ENCODE measurements at places on chromosomes 13 and 19.

DNA sequence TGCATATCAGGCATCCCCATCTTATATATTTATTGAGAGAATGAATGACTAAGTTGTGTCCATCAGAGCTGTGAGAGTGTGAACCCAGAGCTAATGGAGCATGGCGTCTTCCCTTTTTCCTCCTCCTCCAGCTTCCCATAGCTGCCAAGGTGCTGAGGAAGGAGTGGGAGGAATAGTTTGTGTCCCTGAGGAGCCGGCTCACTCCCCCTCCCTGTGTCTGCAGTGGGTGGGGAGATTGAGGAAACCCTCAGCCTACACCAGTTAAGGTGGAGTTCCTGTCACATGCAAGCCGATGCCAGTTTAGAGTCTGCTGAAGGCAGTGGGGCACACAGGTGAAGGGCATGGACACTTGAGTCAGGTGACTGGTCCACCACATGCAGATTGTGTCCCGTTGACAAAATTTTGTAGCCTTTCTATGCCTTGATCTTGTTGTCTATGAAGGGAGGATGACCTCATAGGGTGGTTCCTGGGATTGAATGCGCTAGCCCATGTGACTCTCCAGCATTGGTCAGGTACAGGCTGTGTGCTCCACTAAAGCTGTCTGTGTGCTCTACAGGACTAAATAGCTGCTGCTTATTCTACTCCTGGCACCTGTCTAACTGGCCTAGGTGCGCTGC is 47.6 kb upstream of the GPI start:
- no peak for DNase-seq

DNA sequence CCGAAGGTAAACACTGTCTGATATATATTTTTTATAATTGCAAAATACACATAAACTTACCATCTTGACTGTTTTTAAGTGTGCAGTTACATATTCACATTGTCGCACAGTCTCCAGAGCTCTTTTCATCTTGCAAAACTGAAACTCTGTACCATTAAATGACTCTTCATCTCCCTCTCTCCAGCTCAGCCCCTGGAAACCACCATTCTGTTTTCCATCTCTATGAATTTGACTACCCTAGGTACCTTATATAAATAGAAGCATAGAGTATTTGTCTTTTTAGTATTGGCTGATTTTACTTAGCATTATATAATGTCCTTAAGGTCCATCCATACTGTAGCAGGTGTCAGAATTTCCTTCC is 45.8 kb downstream of the LRCH1 start:
- no peak for DNase-seq

DNA sequence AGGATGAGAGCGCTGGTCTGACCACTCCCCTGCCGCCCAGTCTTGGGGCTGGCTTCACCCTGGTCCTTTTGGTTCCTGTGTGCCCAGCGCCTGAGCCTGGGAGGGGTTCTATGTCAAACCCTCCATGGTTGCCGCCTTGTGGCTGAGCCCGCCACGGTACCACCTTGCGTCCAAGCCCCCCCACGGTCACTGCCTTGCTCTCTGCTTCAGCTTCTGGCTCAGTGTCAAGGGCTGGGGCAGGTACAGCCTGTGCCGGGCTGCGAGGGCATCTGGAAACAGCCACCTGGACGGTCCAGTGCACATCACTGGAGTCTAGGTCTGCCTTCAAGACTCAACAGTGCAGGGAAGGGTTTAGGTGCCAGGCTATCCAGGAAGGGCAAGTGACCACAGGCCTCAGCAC is 14.3 kb upstream of the GALP start:
- no peak for DNase-seq

- DNase-seq, result no peak
These were observed 350.9 kb downstream of the SUCLA2 start for GRCh38 chr13:47650209-47650608.

- DNase-seq, result no peak
These were observed 28.1 kb downstream of the B3GLCT start for GRCh38 chr13:31227870-31228269.

DNA sequence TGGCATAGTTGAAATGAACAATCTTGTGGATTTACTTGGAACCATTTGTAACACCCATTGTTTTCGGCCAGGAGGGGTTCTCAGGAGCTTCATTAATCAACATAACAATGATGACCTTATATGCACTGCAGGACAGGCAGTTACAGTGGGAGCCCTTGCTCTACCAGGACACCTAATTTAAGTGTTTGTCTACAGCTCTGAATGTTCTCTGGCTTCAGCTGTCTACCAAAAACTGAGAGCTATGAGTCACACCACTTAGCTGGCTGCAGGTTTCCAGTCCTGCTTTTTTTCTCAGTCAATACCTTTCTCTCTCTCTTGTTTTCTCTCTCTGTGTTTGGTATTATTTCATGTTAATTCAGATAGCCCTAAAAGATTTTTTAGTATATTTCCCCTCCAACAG is 105.4 kb upstream of the MBNL2 start:
- no peak for DNase-seq

GRCh38 chr13:28582892-28583240 is 76.1 kb upstream of the POMP start:
- DNase-seq, result no peak

GRCh38 chr13:100870898-100871297 is 196.3 kb upstream of the TMTC4 start:
- DNase-seq, result no peak

DNA sequence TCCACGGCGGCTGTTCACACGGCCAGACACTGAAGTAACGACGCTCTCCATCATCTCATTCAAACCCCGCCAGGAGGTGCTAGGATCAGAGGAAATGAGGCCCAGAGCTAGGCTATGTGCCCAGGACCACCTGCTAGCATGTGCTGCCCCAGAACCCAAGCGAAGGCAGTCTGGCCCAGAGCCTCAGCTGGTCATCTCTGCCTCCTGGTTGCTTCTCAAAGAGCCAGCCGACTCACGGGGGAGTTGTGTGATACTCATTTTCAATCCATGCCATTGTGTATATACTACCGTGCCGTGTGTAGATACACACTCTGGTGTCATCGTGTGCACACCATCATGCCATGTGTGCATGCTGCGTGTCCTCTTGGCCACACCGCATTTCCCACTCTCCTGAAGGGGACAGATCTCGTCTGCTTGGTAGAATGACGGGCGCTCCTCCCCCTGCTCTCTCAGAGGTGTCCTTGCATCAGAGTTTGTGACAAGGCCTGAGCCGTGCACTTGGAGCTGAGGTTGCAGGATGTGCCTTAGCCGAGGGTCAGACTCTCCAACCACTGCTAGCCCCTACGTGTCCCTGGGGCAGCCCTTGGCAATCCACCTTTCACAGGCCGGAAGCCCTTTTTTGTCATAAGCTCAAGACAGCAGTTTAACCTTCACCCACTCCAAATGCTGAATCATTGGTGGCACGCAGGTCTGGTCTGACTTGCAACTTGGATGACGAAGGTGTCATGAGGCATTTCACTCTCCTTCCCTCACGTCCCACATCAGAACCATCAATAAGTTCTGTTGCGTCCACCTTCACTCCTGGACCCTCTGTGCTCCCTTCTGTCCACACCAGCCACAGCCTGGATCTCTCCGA is 130.4 kb downstream of the CRYL1 start:
- DNase-seq, result no peak

DNA sequence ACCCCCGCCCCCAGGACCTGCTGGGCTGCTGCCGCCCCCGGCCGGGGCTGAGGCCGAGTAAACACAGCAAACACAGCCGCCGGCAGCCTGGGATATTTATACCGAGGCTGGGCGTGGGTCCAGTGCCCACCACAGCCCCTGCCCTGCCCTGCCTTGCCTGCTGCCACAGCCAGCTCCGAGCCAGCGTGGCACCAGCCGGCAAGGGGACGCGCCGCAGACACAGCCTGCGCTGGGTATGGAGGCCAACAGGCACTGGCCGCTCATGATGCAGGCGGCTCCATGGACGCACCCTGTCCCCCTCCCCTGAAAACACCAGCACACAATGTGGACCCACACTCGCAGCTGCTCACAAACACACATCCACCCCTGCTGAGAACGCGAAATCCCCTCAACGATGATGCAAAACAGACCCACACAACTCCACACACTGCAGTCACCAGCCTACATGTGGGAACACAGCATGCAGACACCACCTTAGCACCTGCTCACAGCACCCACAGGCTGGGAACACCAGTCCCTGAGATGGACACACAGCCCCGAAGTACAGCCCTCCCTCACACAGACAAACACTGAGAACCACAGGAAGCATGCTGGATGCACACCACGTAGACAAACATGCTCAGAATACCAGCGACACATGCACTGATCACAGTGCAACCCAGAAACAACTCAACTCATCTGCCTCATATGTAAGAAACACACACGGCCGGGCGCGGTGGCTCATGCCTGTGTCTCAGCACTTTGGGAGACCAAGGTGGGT is 16.2 kb downstream of the CCDC97 start:
- DNase-seq, result peak; percentile 74

GRCh38 chr19:16896146-16897028 is 7.6 kb downstream of the F2RL3 start:
- no peak for DNase-seq

GRCh38 chr13:42041684-42042035 is 6.8 kb upstream of the DGKH start:
- peak; percentile 64 for DNase-seq

GRCh38 chr19:44925114-44925891 is 10.9 kb downstream of the APOC1 start:
- DNase-seq, result no peak

- DNase-seq, result peak; percentile 20
These were observed 1211.1 kb upstream of the PCDH20 start for GRCh38 chr13:62626771-62627170.

DNA sequence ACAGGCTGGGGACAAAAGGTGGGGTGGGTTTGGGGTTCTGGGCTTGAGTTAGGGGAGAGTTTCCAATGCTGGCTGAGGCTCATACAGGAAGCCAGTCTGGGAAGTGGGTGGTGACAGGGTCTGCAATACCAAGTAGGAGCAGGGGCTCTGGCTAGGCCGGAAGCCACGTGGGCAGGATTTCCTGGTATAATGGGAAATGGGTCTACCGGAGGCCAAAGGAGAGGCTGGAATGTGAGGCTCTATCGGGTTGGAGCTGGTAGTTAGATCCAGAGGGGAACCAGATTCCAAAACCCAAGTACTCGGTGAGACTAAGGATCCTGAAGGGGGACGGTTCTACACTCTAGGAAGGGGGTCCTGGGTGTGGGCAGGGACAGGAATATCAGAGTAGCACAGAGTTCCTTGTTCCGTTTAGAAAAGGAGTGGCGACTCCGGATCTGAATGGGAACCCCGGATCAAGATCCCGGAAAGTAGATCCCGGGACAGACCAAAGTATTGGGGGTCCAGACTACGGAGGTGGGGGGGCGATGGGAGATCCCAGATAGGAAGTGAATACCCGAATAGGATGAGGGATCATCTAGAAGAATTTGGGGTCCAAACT is 802 bp downstream of the CDC37 start:
- no peak for DNase-seq

DNA sequence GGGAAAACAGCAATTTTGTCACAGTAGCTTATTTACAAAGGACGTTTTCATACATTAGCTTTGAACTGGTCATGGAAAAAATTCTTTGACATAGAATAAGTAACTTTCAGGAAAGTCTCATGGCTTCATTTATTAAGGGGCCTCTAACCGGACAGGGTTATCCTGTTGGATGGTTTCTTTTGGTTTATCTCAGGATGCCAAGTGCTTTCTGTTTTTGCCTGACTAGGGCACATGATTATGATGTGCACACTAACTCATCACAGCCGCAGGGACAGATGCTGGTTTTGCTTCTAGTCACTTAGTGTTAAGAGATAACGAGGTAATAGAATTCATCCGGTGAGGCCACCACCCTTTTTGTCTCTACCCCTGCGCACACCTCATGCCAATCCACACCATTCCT is 53.0 kb downstream of the TGDS start:
- DNase-seq, result no peak

- DNase-seq, result no peak
These were observed 48.9 kb downstream of the CDADC1 start for GRCh38 chr13:49296659-49297058.

DNA sequence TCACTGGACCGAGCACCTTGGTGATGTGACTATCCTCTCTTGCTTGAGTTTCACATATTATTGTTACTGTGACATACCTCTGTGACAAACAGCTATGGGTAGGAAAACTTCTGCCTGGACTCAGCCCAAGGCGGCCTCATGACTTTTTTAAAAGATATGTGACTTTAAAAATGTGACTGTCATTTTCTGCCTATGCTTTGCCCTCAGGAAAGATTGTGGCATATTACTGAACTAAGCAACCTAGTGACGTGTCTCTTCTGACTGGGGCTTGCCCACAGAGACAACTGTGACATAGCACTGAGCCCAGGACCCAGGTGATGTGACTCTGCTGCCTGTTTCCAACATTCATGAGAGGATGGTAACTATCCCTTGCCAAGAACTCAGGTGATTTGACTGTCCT is 84.8 kb downstream of the ZNF728 start:
- DNase-seq, result no peak

- DNase-seq, result no peak
These were observed 572 bp downstream of the UGGT2 start for GRCh38 chr13:96052656-96053002.

- DNase-seq, result no peak
These were observed 386.5 kb downstream of the PCDH17 start for GRCh38 chr13:58018020-58018419.

DNA sequence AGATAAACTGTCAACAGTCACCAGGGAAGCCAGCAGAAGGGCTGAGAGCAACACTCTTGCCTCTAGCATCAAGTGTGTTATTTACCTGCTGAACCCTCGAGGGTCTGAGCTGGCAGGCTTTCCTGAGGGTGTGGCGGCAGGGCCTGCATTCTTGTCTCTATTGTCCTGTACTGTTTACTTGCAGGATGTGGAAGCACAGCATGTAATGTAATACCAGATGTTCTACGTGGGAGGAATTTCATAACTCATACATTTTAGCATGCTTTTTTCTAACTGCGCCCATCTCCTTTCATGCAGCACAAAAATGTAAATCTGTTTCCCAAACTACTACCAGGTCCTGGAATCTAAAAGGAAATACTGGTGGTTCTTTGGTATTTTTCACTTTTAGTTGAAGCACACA is 153.1 kb downstream of the RGCC start:
- DNase-seq, result no peak

DNA sequence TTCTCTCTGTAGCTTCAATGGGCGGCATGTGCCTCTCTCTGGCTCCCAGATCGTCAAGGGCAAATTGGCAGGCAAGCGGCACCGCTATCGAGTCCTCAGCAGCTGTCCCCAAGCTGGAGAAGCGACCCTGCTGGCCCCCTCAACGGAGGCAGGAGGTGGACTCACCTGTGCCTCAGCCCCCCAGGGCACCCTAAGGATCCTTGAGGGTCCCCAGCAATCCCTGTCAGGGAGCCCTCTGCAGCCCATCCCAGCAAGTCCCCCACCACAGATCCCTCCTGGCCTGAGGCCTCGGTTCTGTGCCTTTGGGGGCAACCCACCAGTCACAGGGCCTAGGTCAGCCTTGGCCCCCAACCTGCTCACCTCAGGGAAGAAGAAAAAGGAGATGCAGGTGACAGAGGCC is 1.7 kb downstream of the POLR1G start:
- no peak for DNase-seq

GRCh38 chr19:919199-920050 is 2.3 kb downstream of the KISS1R start:
- no peak for DNase-seq

DNA sequence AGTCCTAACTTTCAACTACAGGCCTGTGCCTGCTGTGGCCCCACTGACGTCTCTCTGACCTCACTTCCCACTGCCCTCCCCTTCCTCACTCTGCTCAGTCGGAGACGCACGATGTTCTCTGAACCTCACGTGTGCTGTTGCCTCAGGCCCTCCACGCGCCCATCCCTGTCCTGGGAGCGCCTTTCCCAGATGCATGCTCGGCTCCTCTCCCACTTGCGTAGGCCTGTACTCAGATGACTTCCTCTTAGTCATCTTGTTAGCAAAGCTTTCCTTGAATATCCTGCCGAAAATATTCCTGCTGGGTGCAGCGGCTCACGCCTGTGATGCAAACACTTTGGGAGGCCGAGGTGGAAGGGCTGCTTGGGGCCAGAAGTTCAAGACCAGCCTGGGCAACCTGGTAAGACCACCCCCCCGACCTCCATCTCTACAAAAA is 9.3 kb upstream of the SYT5 start:
- DNase-seq, result no peak
